ENCODE measurements at places on chromosomes 16 and 17.

DNA sequence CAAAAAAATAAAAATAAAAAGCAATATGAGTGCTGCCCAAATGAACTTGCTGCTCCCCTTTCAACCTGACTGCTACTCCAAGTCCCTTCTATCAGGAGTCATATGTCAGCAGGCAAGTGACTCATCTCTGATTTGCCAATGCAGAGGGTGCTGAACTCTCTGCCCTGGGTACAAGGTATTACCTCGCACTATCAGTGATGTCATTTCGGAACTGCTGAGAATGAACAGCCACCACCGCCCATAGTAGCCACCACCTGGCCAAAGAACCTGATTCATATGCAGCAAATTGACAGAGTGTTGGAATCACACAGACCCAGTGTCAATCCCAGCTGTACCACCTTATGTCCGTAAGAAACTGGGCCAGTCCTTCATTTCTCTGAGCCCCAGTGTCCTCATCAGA is 31.2 kb downstream of the LYRM9 start:
- no peak for DNase-seq

DNA sequence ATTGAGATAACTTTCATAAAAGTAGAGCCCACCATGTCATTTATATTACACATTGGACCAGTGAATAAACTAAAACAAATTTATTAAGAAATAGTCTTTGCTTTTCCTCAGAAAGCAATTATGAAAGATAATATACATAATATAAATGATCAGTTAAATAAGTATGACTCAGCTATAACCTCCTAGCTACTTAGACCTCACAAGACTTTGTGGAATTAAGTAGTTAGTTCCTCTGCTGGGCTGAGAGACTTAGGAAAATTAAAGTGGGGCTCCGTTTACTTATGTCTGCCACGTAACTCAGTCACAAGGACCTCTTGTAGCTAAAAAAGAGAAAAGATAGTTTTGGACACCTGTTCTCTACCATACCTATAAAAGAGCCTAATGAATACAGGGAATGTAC is 76.9 kb downstream of the MRTFB start:
- no peak for DNase-seq

DNA sequence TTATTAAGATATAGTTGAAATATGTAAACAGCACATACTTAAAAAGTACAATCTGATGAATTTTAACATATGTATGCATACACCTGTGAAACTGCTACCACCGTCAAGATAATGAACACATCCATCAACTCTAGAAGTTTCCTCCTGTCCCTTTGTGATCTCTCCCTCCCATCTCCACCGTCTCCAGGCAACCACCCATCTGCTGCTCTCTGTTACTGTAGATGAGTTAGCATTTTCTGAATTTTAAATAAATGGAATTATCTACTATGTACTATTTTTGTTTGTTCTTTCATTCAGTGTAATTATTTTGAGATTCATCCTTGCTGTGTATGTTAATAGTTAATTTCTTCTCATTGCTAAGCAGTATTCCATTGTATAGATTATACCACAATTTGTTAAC is 40.2 kb upstream of the SMPD3 start:
- DNase-seq, result no peak

GRCh38 chr16:82178352-82178751 is 8.3 kb upstream of the MPHOSPH6 start:
- DNase-seq, result no peak

DNA sequence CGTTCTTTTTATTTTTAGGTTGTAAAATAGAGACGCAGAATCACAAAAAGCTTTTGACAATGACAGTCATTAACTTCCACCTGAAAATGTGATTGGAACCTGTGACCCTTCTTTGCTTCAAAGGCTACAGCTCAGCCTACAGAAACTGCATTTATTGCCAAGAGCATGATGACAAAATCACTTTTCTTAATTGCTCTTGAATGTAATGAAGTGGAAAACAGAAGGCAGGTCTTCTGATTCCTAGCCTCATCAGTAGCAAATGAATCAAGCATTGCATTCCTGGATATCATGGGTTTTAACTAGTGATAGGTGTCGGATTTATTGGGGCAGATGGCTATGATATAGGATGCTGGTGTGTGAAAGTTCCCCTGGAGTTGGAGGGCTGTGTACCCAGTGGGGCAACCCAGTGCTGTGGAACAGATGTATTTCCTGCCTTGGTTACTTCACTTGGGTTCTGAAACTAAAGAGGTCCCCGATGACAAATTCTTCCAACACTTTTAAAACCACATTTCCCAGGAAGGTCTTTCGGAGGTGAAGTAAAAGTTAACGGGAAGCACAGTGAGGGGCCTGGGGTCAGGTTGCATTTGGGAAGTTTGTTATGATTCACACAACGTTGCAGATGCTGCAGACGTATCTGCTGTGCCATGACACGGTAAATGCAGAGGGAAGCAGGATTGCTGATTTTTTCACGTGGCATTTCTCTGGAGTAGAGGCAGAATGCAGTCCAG is 127.5 kb downstream of the HS3ST3A1 start:
- no peak for DNase-seq

DNA sequence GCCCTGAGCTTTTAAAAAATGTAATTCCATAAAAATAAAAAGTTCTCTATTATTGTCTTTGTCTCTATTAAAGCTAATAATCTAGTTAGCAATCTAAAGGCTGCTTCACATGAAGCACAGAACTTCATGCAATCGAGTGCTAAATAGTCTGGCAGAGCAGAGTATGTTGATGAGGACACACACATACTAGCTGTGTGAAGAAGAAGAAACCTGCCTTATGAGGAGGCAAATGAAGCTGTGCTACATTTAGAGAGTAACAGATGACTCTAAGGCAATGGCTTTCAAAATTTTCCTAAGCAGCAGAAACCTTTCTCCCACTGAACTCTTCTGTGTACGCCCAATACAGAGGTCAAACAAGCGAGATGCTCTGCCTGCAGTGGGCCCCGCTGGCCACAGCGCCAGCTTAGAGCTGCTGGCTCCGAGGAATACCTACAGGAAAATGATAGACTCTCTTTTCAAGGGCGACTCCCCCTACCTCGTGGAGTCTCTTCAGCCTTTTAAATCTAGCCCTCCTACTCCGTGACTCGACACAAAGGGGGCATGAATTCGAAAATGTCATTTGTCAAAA is 39.2 kb downstream of the GNA13 start:
- no peak for DNase-seq

- peak; percentile 52 for DNase-seq
Measured at GRCh38 chr17:38982858-38983746, 15.9 kb upstream of the FBXO47 start.

DNA sequence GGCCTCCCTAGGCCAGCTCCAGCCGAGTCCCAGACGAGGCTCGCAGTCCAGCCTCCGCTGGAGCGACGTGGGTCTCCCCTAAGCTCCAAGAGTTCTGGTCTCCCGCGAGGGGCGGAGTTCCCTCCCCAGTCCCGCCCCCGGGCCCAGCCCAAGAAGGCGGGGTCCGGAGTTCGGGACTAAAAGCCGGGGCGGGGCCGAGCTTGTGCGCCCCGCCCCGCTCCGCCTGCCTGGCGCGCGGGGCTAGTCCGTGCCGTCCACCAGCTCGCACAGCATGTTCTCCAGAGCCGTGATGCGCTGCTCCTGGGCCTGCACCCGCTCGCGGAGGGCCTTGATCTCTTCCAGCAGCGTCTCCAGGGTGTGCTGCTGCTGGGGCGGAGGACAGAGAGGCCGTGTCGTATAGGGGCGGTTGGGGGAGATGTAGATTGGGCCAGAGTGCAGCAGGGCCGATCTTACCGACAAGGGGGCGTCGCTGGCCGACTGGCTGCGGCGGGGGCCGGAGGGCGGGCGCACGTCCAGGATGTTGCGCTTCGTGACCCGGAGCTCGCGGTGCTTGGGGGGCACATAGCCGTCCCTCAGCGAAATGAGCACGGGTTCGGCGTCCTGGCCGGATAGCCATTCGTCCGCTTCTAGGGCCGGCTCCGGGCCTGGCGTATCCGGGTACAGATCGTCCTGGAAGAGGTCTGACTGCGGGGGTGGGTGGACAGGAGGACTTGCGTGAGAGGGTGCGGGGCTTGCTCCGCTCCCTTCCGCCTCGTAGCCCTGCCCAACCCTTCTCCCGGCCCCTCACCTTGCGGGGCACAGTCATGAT is 7.0 kb downstream of the CORO6 start:
- peak; percentile 89 for DNase-seq

DNA sequence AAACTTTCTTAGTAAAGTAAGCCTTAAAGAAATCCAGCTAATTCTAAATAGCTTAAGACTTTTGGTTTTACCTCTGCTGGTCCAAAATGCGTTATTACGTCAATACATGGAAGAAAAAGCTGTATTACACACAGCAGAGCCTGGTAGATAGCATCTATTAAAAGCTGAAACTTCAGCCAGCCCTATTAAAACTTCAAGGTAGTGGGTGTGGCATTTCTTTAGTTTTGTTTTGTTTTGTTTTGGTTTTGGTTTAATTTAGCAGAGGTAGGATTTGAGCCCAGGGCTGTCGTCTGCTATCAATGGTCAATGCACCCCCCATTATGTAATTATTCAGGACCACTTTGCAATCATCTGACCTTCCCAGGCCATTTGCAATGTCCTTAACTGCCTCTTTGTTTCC is 318.4 kb upstream of the MAF start:
- DNase-seq, result no peak

DNA sequence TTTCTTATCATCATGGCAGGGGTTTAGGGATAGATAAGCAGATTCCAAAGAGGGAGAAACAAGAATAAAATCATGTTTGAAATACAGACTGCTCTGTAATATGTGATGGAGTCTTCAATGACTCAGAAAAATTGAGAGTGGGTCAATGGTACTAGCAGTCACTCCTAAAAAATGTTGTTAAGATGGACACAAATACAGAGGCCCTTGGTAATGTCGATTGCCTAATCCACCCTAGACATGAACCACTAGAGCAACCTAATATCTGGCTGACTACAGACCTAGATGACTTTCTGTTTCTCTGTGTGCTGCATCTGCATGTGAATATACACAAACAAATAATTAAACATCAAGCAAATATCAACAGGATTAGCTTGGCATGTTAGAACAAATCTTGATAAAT is 135.8 kb downstream of the CDH8 start:
- DNase-seq, result no peak

DNA sequence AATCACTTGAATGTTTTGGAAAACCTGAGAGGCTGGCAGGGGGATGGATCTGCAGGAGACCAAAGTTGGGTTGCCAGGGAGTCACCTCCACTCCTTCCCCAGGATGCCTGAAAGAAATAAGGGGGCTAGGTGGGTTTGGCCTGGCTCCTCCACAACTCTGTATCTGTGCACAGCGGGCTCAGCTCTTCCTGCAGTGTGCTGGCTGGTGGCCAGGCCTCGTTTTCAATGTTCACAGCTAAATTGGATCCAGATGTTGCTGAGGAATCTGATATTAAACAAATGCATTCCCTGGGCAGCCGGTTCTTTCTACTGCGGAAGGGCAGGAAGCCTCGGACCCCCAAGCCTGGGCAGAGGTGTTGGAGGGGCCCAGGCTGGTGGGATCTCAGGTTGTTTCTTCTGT is 106.2 kb downstream of the N4BP1 start:
- DNase-seq, result no peak

DNA sequence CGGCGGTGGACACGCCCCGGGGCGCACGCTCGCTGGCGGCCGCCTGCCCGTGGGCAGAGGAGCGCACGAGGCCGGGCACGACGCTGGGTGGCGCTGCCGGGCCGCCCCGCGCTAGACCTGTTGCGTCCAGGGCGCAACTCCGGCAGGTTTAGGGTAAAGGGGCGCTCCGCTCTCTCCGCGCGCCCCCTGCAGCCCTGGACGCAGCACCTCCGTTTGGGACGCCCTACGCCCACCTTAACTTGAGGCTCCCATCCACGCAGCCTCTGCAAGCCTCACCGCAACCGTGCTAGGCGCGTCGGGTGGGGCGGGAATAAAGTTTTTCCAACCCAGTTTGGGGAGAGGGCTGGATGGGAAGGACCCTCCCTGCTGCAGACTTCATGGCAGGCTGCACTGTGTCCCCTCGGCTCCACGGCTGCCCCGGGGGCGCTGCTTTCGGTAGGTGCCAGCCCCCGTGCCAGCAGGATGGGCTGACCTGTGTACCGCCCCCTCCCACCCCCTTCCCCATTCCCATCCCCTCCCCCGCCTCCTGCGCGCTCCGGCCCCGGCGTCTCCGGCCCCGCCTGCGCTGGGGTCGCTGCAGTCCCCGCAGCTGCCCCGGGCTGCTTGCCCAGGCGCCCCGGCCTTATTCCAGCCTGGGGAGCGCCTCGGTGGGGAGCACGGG is at the start of gene SYT17:
TSS of gene SYT17 (plus strand) at position 531 of the 661 bp plus-strand sequence. CDS start 407 bp downstream, outside the sequence.
- peak; percentile 67 for DNase-seq

DNA sequence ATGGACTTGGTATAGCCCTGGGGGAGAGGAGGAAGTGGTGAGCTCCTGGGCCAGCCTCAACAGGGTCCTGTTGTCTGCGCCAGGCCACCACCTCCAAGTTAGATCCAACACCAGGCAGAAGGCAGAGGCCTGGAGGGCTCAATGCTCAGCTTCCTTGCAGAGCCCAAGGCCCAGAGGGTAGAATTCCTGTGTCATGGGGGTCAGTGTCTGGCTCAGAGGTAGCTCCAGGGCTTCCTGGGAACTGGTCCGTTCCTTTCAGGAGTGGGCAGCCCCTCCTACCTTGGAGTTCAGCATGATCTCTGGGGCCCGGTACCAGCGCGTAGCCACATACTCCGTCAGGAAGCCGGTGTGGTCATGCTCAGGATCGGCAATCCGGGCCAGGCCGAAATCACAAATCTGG is 4.4 kb upstream of the GDPD3 start:
- no peak for DNase-seq

- no peak for DNase-seq
Measured at GRCh38 chr17:2062571-2063183, 7.8 kb downstream of the HIC1 start.

DNA sequence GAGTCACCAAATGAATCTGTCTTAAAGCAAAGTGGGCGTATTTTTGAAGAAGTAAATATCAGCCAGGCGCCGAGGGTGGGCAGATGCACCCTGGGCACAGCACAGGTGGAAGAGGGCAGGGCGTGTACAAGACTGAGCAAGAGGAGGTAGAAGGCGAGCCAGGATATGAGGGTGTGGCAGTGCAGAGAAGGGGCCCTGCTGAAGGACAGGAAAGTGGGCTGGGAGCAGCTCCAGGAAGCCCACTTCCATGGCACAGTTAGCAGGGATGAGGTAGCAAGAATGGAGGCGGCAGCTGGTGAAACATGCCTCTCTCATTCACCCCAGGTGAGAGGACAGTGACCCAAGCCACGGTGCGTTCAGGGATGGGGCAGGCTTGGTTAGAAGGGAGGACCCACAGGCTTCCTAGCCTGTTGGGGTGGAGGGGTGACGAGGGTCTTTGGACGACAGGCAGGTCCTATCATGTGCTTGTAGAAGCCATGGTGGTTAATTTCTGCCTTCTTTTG is 149.3 kb downstream of the CLEC16A start:
- DNase-seq, result no peak

DNA sequence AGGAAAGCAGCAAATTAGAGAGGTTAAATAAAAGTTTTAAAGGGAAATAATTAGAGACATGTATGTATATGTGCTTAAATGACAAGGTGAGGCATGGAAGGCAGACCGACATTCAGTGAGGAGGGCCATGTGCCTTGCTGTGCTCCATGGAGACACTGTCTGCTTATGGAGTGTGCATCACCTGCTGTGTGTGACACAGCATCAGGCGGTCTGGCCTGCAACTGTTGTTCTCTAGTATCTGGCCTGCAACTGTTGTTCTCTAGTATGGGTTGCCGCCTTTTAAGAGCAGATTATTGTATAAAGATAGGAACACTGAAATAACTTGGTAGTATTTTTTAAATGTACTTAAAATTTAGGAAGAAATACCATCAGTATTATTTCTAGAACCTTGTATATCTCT is 225.1 kb downstream of the LGALS9B start:
- DNase-seq, result no peak

GRCh38 chr17:5203178-5203907 is 11.7 kb upstream of the ZNF594 start:
- no peak for DNase-seq

Data from stimulated activated CD4-positive, alpha-beta T cell treated with anti-CD3 and anti-CD28 coated beads, Interleukin-2, amount 100 ng/mL, for 24 hours (primary cell).